ENCODE measurements at places on chromosomes 5 and 9. TPM values are rescaled to one million over a fixed set of nuclear protein-coding genes. Genes with fewer than 3 reads are reported as not detected.

GRCh38 chr9:34628656-34629490, at the start of gene ARID3C:
TSS of gene ARID3C (minus strand) at chr9:34629066. CDS start at chr9:34628014, 1,052 bp downstream.
- no peaks in the 10 kb centered on the region for H3K36me3 ChIP-seq
- H3K4me1 ChIP-seq = 0 out of 2 replicates have a peak, but pooled peaks cover 2% of the 10 kb centered on the region
- no peak for DNase-seq
- H3K27ac ChIP-seq = no peak within 1 kb of the TSS
- peaks cover 71% of the 10 kb centered on the region for H3K27me3 ChIP-seq

The NKD2 gene
- total RNA-seq = not detected

The RNF38 gene
- total RNA-seq = 8.8 TPM

- DNase-seq = no peak
- no peaks in the 10 kb centered on the region for H3K36me3 ChIP-seq
- H3K4me3 ChIP-seq = no peak overlapping the region
- no peaks in the 10 kb centered on the region for H3K27me3 ChIP-seq
- no peaks in the 10 kb centered on the region for H3K4me1 ChIP-seq
Observed at GRCh38 chr9:119078015-119078414, 291.2 kb downstream of the BRINP1 start.

The F2RL1 gene
- 9.4 TPM for total RNA-seq

DNA sequence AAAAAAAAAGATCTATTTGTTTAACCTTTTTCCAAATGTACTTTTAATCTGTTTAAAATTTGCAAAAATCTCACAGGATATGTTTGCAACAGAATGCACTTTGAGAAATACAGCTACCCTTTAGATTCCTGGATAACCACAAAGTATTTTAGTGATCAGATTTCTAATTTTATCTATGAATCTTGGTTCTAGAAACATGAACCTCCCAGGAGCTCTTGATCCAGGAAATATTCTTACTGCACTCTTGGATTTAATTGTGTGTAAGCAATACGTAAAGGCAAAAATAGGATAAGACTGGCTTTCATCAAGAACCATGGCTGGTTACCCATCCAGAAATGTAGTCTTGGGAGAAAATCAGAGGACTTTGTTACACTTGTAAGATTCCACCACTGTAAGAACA, 1581.8 kb upstream of the WWC1 start:
- no peaks in the 10 kb centered on the region for H3K27me3 ChIP-seq
- no peak for DNase-seq
- no peaks in the 10 kb centered on the region for H3K36me3 ChIP-seq
- H3K4me3 ChIP-seq = no peak overlapping the region
- H3K4me1 ChIP-seq = no peaks in the 10 kb centered on the region

DNA sequence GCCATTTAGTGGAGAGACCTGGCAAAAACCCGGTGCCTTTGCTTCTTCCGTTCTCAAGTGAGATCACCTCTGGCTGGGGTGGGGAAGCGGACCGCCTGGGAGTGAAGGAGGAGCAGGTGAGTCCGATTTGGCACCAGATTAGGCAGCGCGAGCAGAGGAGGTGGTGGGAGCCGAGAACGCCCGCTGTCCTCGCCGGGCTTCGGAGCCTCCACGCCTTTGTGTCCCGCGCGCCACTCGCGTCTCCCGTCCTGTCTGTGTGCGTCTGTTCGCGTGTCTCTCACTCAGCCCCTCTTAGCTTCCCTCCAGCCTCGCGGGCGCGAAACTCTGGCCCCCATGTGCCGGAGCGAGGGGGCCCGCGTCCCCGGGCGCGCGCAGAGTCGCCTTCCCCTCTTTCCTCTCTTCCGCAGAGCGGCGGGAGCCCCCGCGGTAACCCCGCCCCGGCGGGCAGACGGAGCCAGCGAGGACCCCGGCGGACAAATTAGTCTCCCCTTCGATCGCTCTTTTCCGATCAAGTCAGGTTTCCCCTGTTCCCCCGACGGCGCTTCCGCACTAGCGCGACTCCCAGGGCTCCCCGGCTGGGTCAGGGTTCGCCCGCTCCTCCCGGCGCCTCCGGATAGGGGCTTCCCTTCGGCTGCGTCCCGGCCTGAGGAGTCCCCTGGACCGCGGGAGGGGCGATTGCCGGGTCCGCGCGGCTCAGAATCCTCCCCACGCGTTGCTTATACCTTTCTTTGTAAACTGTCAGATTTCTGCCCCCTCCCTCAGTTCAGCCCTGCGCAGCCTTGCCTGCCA, 7.1 kb downstream of the POU4F3 start:
- no peak overlapping the region for H3K27ac ChIP-seq
- H3K4me1 ChIP-seq = no peaks in the 10 kb centered on the region
- no peak overlapping the region for H3K4me3 ChIP-seq
- no peak for DNase-seq
- peaks cover 59% of the 10 kb centered on the region for H3K27me3 ChIP-seq

The OLFM1 gene
- total RNA-seq = 0.36 TPM

The ADGRV1 gene
- total RNA-seq = under 0.01 TPM

- peak overlapping the region; percentile 87 for H3K27ac ChIP-seq
- no peak overlapping the region for H3K4me3 ChIP-seq
- H3K4me1 ChIP-seq = peaks cover 12% of the 10 kb centered on the region
- H3K27me3 ChIP-seq = no peaks in the 10 kb centered on the region
- H3K36me3 ChIP-seq = no peaks in the 10 kb centered on the region
Observed at GRCh38 chr9:2560180-2560579, 61.4 kb upstream of the VLDLR start.

The ANKRD31 gene
- total RNA-seq = under 0.01 TPM

DNA sequence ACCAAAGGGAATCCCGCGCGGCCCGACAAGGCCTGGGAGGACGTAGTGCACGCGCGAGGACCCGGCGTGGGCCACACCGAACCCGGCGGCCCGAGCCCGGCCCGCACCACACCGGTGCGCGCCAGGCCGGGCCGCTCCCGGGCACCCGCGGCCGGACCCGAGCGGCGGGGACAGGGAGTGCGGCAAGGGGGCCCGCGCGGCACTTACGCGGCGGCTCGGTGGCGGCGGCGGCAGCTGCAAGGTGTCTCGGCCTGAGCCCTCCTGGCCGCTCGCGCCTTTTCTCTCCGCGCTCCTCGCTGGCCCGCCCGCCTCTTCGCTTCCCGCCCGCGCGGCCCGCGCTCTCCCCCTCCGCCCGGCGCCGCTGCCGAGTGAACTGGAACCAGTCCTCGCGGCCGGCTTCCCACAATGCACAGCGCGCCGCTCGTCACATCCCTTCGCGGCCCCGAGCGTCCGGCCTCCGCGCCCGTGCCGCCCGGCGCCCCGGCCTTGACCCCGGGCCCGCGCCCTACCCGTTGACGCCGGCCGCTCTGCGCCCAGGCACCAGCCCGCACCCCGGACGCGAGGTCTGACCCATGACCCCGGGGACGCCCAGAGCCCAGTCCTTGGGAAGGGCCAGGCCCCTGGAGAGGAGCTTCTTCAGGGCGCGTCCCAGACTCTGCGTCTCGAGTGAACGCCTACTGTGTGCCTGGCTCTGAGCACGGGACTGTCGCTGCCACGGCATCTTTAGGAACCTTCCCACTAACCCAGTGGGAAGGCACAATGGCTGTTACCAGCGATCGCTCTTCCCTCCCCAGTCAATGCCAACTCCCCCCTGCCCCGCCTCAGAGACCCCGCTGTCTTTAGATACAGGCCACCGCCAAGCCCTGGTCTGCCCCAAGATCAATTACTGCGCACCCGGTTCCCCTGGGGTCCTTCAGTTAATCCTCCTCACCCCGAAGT, at the start of gene MACROH2A1:
Gene MACROH2A1 (minus strand): TSS at position 377 of the 939 bp plus-strand sequence. CDS start 10,138 bp downstream, outside the sequence.
- peak within 1 kb of the TSS; percentile 66 for H3K4me3 ChIP-seq
- DNase-seq = peak; percentile 79
- peaks cover 14% of the 10 kb centered on the region for H3K4me1 ChIP-seq
- no peaks in the 10 kb centered on the region for H3K36me3 ChIP-seq

The C6 gene
- under 0.01 TPM for total RNA-seq

DNA sequence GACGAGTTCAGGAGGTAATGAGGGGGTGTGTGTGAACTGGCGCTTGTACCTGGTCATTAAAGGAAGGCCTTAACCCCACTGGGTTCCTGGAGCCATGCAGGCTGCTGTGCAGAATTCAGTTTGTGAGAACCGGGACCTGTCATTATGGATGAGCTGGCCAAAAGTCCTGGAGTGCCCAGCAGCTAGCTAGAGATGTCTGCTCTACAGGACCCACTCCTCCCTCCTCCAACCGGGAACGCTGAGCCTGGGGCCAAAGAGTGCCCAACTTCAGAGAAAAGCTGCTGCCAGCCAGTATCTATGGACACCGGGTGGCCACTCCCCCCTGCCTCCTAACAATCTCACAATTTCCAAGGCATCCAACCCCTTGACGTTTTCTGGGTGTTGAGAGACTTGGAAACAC, 1.2 kb downstream of the ENTREP1 start:
- H3K27me3 ChIP-seq = peaks cover 52% of the 10 kb centered on the region
- DNase-seq = no peak
- H3K4me1 ChIP-seq = no peaks in the 10 kb centered on the region
- no peaks in the 10 kb centered on the region for H3K36me3 ChIP-seq
- no peak overlapping the region for H3K4me3 ChIP-seq
- H3K27ac ChIP-seq = no peak overlapping the region

DNA sequence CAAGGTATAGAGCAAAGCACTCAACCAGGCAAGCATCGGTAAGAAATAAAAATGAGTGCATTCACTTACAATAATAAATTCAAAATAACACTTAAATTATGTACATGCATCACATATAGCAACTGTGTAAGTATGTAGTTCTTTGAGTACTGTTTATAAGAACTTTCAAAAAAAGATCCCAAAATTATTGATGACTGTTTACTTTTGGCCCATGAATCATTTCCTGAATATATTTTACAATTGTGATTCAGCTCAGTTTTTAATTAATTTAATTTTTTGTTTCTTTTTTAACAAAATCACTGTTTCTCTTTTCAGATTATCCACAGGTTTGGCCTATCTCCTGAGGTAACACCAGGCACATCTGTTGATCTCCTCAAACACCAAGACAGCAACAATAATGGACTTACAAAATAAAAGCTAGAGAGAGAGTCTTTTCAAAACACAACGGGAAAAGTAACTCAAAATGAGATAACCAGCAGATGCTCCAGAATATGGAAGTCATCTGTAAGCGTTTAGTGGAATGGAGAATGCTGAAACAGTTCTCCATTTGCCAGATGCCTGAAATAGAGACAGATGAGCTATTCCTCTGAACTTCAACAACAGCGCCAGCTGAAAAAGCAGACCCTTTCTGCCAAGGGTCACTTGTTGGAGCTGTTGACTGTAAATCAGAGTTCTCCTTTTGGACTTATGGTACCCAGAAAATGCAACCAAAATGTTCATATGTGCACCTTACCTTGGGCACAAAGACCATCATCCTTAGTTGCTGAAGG, 348.6 kb upstream of the RGMB start:
- H3K36me3 ChIP-seq = no peaks in the 10 kb centered on the region
- H3K27me3 ChIP-seq = no peaks in the 10 kb centered on the region
- peak overlapping the region; percentile 57 for H3K27ac ChIP-seq
- H3K4me1 ChIP-seq = peaks cover 12% of the 10 kb centered on the region
- H3K4me3 ChIP-seq = no peak overlapping the region

DNA sequence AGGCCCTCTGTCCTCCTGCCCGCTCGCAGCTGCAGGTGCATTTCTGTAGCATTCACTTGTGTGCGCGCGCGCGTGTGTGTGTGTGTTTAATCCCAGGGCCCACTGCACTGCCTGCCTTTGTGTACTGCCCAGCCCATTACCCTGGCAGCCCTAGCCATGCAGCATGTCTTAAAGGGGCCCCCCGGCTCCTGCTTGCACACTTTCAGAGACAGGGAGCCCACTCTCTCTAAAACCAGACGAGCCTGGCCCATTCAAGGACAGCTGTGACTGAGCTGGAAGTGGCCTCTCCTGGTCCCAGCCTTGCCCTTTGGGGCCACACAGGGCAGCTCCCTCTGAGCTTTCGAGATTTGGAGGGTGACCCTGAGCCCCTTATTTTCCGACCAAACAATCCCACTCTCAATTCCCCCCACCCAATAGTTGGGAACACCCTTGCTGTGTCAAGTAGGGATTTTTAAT, 98.9 kb downstream of the DAB2IP start:
- DNase-seq = no peak
- peaks cover 2% of the 10 kb centered on the region for H3K36me3 ChIP-seq
- peaks cover 20% of the 10 kb centered on the region for H3K4me1 ChIP-seq
- no peaks in the 10 kb centered on the region for H3K27me3 ChIP-seq

The GARIN3 gene
- total RNA-seq = not detected

The PIP5KL1 gene
- total RNA-seq = 0.28 TPM

DNA sequence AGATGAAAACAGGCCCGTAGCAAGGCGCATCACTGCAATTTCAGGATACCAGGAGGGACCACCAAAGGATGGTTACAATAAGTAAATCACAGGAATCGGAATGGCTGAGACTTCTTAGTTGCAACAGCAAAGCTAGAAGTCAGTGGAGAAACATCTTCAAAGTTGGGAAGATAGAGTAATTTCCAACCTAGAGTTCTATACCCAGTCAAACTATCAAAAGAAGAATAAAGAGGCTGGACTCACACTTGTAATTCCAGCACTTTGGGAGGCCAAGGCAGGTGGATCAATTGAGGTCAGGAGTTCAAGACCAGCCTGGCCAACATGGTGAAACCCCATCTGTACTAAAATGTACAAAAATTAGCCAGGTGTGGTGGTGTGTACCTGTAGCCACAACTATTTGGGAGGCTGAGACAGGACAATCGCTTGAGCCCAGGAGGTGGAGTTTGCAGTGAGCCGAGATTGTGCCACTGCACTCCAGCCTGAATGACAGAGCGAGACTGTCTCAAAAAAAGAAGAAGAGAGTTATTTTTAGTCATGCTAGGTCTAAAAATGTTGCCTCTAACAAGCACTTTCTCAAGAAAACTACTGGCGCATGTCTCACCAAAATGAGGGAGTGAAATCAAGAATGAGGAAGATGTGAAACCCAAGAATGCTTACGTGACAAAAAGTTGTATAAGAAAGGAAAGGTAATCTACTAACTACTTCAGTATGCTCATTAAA, 267.7 kb downstream of the DENND1A start:
- H3K27ac ChIP-seq = no peak overlapping the region
- no peaks in the 10 kb centered on the region for H3K4me1 ChIP-seq
- no peak overlapping the region for H3K4me3 ChIP-seq
- H3K36me3 ChIP-seq = 0 out of 2 replicates have a peak, but pooled peaks cover 1% of the 10 kb centered on the region

The LIFR gene
- total RNA-seq = 10.4 TPM

The ADAMTS2 gene
- total RNA-seq = 18.3 TPM

The TBC1D9B gene
- total RNA-seq = 58.6 TPM

DNA sequence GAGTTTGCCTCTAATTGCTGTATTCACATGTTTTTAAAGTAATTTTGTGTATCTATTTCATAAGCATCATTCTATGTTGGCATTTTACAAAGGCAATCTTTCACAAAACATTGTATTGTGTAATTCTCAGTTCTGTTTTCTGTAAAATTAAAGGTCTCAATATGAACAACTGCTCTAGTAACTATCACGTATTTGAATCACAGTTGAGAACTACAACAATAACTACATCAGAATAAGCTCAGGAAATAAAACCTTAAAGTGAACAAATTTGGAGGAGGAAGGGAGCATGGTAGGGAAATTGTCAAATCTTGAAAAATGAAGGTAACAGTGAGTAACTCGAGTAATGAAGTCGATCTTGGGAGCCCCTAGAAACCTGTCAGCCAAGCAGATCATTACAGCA, 22.5 kb upstream of the CAMK4 start:
- H3K4me1 ChIP-seq = no peaks in the 10 kb centered on the region
- H3K27ac ChIP-seq = no peak overlapping the region
- DNase-seq = no peak

The TRPM3 gene
- not detected for total RNA-seq

- H3K4me3 ChIP-seq = no peak overlapping the region
- peaks cover 33% of the 10 kb centered on the region for H3K4me1 ChIP-seq
- no peaks in the 10 kb centered on the region for H3K36me3 ChIP-seq
- H3K27ac ChIP-seq = peak overlapping the region; percentile 86
- DNase-seq = peak; percentile 96
Observed at GRCh38 chr9:107734256-107735013, 244.9 kb upstream of the KLF4 start.

Data from IMR-90 (cell line).